ENCODE measurements at places on chromosomes 11 and 22.

- DNase-seq: no peak
Measured at GRCh38 chr11:117303101-117303500, 12.0 kb downstream of the BACE1-AS start.

GRCh38 chr11:26985943-26986342 lies 8.0 kb upstream of the FIBIN start:
- DNase-seq: no peak

GRCh38 chr22:37442537-37442936 lies 15.3 kb upstream of the ELFN2 start:
- DNase-seq: no peak

DNA sequence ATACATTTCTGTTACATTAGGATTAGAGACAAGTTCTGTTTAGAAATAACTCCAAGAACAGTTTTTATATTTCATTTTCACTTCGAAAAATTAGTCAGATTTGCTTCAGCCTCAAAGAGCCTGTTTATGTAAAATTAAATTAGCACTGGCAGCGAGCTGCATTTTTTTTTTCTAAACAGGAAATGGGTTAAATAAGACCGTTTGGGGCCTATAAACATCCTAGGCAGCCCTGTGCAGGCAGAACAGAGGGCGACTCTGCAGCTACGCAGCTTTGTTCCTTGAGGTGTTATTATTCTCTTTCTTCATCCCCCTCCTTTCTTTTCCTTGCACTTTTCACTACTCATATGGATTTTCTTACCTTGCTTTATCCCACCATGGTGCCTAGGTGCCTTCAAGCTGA lies 48.7 kb downstream of the CWC15 start:
- no peak for DNase-seq

DNA sequence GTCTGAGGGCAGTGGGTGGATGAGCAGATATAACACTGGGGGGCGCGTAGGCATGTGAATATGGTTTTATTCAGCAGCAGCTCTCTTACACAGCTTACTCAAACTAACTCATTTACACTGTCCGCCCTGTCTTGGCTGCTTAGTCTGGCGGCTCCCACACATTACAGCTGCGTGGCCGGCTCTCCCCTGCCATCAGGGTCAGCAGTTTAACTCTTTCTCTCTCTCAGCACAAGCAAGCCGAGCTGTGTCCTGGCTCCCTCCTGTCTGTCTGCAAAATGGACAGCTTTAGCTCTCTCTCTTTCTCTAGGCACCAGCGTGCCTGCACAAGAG lies 1310.1 kb upstream of the RAG2 start:
- DNase-seq: peak; percentile 1

- no peak for DNase-seq
Measured at GRCh38 chr11:130592056-130592455, 143.6 kb downstream of the ADAMTS15 start.

- no peak for DNase-seq
Measured at GRCh38 chr22:45564349-45565030, 61.8 kb downstream of the FBLN1 start.

Measured in right renal pelvis (tissue), 4 donors.